Endodermal cell (in vitro differentiated cells): ENCODE measurements at places on chromosomes 7 and 10. TPM values are rescaled to one million over a fixed set of nuclear protein-coding genes. Genes with fewer than 3 reads are reported as not detected.

Gene NPFFR1
- 0.02 TPM in 1 of 2 replicates, not detected in the other for total RNA-seq

Gene ABCB4
- 0.42 to 0.60 TPM (median 0.50 TPM) in 3 replicates for total RNA-seq

Gene GPR26
- not detected in 3 replicates for total RNA-seq

Gene CNPY1
- 0.33 to 0.48 TPM in 2 of 3 replicates, not detected in the other for total RNA-seq

Gene TAS2R3
- total RNA-seq: 1.8 to 3.2 TPM (median 2.6 TPM) in 3 replicates

Gene TMEM213
- total RNA-seq: not detected in 2 replicates

Gene FAM241B
- 29.1 to 43.2 TPM (median 42.0 TPM) in 3 replicates for total RNA-seq

Gene AGAP6
- total RNA-seq: 6.5 to 18.0 TPM (median 17.0 TPM) in 3 replicates

Gene CHST12
- 18.5 and 18.8 TPM in 2 replicates for total RNA-seq

Gene SMKR1
- 0.76 to 1.0 TPM (median 0.97 TPM) in 3 replicates for total RNA-seq

Gene CYP2E1
- total RNA-seq: 0.52 and 0.86 TPM in 2 replicates

Gene SPDYE18
- total RNA-seq: 0.38 to 0.89 TPM in 2 of 3 replicates, not detected in the other

Gene AKR1C8
- total RNA-seq: 0.42 TPM in 1 of 3 replicates, not detected in the others

Gene IFIT1B
- not detected in 3 replicates for total RNA-seq

Gene SPOCK2
- total RNA-seq: 1.6 and 2.3 TPM in 2 replicates

Gene BAZ1B
- total RNA-seq: 25.4 to 72.1 TPM (median 69.7 TPM) in 3 replicates

Gene GNG11
- 1.9 to 3.2 TPM (median 3.1 TPM) in 3 replicates for total RNA-seq
